ENCODE measurements at places on chromosomes 16 and 17.

DNA sequence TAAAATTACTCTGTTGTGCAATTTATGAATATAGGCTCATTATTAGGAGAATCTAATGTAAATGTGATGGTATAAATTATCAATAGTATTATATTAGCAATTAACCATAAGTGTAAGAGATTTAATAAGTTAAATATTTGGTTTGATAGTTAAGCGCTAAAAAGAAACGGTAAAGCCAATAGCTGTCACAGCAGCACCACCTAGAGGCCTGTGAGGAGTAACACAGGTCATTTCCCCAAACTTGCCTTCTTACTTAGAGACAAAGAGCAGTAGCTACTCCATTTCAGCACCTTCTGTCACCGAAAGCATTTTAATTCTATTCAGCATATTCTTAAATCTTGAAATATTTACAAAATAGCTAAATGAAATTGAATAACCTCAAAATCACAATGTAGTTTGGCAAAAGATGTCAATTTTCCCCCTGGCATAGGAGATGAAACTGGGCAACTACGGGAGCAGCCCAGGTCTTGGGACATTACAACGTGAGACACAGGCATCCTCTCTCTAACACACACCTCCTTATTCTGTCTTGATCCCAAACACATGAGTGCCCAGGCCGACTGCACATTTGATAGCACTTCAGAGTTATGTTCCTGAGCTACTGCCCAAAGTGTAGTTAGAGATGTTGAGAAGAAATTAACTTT lies 14.3 kb upstream of the DYNLRB2 start:
- peak; percentile 1 for DNase-seq

- DNase-seq = no peak
Measured at GRCh38 chr16:65524997-65525396, 403.1 kb upstream of the CDH11 start.

DNA sequence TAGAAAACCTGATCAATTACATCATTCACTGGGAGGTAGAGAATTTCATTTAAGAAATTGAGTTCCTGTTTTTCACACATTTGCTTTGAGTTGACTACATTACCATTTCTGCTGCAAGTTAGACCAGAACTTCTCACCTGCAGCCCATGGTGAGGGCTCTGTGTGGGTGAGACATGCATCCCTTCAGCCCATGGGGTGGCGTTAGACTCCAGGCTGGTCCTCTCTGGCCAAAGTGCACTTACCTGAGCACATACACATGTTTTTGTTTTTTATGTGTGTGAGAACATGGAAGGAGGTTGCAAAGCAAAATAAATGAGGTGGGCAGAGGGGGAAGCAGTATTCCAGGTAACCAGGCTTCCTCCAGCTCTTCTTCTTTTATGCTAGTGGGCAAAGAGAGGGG lies 470.2 kb downstream of the PMP22 start:
- no peak for DNase-seq

DNA sequence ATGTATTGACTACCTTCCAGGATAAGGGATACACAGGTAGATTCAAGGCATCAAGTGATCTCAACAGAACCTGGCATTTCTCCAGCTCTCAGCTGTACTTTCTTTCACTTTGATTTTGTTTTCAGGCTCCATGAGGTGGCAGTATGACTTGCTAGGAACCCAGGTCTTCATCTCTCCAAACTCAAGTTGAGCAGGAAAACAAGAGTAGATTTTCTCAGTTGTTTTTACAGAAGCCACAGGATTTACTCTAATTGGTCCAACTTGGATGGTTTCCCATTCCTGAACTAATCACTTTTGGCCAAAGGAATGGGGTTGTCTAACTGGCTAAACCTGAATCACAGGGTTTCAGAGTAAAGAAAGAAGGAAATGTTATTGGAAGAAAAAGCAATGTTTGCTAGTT lies 146.6 kb downstream of the TRIM37 start:
- no peak for DNase-seq

GRCh38 chr17:43465049-43465448 lies 18.7 kb upstream of the DHX8 start:
- no peak for DNase-seq

- no peak for DNase-seq
Measured at GRCh38 chr16:79329967-79330366, 270.6 kb downstream of the MAF start.

DNA sequence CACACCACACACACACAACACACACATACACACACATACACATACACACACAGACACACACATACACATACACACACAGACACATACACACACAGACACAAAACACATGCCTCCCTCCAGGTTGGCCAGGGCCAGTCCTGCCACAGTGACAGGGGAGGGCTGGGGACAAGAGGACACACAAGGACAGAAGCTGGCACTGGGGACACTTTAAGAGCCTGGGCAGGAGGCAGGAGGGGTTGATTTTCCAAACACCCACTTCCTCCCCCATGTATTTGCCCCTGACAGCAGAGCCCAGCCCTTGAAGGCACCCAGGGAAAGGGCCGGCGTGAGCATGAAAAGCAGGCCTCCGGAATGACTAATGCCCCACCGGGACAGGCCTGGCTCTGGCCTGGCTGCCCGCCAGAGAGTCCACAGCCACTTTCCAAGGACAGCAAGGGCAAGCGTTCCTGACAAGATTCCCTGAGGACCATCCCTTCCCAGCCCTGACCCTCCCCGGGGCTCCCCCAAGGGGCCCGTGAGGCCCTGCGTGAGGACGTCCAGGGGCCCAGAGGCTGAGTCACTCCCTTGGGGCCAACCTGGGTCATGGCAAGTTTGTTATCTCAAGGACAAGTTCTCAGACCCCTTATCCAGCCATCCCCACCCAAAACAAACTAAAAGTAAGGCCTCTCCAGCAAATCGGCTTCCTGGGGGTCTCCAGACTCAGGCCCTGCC lies 235.6 kb downstream of the ZNF423 start:
- DNase-seq = no peak

DNA sequence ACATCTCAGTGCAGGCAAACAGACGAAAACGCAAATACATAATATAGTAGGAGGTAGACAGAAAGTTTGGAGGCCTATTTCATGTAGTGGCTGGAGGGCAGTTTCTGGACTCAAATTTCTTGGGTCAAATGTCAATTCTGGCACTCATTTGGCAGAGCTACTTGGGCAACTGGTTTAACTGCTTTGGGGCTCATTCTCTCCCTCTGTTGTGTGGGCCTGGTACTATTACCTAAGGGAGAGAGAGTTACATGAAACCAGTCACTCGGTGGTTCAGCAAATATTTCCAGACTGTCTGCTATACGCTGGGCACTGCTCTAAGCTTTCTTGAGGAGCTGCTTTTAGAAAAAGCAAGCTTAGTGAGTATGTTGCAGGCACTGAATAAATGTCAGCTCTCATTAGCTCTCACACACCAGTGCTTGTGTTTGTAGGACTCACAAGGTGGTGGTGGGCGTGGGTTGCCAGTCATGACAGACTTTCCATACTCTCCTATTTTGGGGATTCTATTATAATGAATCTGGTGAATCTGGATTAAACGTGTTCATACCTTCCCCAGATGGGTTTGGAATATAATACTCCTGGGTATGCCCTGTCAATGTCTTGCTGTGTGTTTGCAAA lies 1.8 kb upstream of the SHISA9 start:
- no peak for DNase-seq

GRCh38 chr16:3113765-3114479 lies 1.5 kb downstream of the ZNF205 start:
- DNase-seq = no peak

GRCh38 chr16:63530208-63530607 lies 1494.0 kb upstream of the CDH8 start:
- DNase-seq = no peak

DNA sequence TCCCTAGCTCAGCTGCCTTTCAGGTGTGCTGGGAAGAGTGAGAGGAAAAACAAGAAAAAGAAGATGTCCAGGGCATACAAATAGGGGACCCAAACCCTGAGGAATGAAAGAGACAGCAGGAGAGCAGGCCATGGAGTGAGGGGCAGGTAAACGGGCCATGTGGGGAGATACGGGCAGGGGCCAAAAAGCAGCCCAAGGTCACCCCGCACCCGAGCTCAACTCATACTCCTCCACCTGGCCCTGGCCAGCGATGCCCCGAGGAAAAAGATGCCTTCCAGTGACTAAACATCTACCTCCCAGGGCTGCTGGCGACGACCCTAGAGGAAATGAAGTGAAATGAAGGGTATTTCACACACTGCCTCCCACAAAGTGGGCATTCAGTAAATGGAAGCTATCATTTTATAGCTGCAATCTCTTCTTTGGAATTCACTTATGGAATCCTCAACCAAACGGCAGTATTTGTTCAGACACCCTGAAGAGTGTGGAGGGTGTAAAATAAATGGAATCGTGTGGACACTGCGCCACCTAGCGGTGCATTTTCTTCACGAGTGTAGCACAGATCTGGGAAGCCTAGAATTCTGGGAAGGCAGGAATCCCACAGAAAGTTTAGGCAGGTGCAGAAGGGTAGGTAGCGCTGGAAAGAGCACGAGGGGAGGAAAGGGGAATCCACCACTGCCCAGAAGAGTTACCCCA lies 14.9 kb downstream of the ELAC2 start:
- DNase-seq = peak; percentile 5

GRCh38 chr17:51745993-51746392 lies 412.5 kb downstream of the CA10 start:
- DNase-seq = no peak

Measured in SK-N-MC (cell line).